ENCODE measurements at places on chromosomes 4 and X. TPM values are rescaled to one million over a fixed set of nuclear protein-coding genes. Genes with fewer than 3 reads are reported as not detected.

RAI2 gene
- total RNA-seq = not detected

FRAS1 gene
- total RNA-seq = 5.8 TPM

SPANXD gene
- total RNA-seq = not detected

MAGEA12 gene
- not detected for total RNA-seq

GAGE13 gene
- total RNA-seq = not detected

All from melanocyte of skin (primary cell).